Activated CD4-positive, alpha-beta T cell treated with anti-CD3 and anti-CD28 coated beads for 4 hours (primary cell): ENCODE measurements at places on chromosomes 13 and 19.

GRCh38 chr13:113748101-113748861, 10.7 kb upstream of the TMEM255B start:
- DNase-seq, result no peak

DNA sequence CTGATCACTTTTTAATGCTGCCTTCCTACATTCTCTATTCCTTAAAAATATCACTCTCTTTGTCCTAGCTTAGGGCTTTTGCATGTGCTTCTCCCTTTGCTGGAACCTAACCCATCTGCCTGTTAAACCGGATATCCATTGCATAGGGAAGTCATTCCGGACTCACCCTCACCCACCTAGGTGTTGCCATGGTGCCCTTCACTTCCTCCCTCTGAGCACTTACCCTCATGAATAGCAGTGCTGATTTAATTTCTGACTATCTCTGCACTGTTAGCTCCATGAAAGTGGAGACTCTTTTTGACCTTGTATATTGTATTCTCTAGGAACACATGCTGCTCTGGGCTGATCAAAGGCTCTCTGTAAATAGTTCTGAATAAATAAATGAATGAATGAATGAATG, 401.9 kb downstream of the PCDH20 start:
- DNase-seq, result no peak

GRCh38 chr13:39370554-39370953, 232.4 kb downstream of the LHFPL6 start:
- DNase-seq, result no peak

DNA sequence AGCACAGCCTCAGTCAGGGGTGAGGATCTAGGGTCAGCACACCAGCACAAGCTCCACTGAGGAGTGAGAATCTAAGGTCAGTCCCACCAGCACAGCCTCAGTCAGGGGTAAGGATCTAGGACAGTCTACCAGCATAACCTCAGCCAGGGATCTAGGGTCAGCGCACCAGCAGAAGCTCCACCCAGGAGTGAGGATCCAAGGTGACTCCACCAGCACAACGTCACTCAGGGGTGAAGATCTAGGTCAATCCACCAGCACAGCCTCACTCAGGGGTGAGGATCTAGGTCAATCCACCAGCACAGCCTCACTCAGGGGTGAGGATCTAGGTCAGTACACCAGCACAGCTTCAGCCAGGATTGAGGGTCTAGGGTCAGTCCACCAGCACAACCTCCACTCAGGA, 64.5 kb downstream of the RAB20 start:
- DNase-seq, result no peak

- no peak for DNase-seq
Observed at GRCh38 chr19:46954502-46954992, 65.1 kb upstream of the NPAS1 start.

DNA sequence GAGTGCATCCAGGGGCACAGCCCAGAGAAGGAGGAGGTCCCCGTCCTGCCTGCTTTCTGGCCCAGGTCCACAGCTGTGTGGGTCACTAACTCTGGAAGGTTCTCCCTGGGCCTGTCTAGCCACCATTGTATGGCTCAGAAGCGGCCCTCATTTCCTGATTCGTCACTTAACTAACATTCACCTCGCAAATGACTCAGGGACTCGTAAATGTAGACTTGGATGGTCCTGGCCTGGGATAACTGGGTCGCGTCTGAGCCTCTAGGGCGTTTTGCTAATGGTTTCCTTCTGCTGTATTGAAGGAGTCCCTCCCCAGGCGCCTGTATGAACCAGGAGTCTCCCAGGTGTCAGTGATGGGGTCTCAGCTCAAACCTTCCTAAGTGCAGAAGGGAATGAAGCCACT, 162.8 kb downstream of the ZNF536 start:
- DNase-seq, result no peak
